ENCODE measurements at places on chromosomes 7 and 10.

DNA sequence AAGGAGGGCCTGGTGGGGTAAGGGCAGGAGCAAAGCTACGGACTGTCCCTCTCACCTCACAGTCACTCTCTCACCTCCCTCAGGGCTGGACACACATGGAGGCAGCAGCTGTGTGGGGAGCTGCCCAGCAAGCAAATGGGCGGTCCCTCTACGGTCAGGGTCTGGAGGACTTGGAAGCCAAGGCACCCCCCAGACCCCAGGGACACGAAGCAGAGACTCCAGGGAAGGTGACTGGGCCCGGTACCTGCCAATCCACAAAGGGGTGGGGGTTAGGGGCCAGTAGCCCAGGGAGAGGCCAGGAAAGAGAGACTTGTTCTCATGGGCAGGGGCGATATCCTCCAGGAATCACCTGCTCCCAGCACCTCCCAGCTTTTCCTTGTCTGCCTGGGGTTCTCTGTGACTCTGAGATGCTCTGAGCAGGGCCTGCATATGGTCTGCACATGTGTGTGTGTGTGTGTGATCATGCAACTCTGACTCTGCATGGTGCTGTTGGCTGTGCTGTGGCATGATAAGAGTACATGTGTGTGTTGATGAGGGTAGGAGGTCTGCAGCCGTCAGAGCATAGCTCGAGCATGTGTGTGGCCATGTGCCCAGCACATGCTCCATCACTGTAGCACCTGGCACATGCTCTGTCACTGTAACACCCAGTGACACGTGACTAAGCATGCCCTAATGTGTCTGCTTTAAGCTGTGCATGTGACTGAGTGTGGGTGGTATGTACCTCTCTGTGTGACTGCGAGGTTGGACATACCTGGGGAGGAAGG lies 4.6 kb upstream of the LDB3 start:
- DNase-seq = no peak

GRCh38 chr10:122476333-122476695 lies 15.0 kb downstream of the HTRA1 start:
- DNase-seq = no peak

- no peak for DNase-seq
Measured at GRCh38 chr10:89091496-89091895, 100.9 kb downstream of the FAS start.

GRCh38 chr10:34705563-34705962 lies 109.5 kb downstream of the PARD3 start:
- no peak for DNase-seq

- no peak for DNase-seq
Measured at GRCh38 chr7:155618708-155619633, 25.5 kb upstream of the RBM33 start.

GRCh38 chr10:113711142-113711541 lies 31.4 kb downstream of the CASP7 start:
- no peak for DNase-seq

- no peak for DNase-seq
Measured at GRCh38 chr7:156929789-156930539, 19.5 kb upstream of the NOM1 start.

DNA sequence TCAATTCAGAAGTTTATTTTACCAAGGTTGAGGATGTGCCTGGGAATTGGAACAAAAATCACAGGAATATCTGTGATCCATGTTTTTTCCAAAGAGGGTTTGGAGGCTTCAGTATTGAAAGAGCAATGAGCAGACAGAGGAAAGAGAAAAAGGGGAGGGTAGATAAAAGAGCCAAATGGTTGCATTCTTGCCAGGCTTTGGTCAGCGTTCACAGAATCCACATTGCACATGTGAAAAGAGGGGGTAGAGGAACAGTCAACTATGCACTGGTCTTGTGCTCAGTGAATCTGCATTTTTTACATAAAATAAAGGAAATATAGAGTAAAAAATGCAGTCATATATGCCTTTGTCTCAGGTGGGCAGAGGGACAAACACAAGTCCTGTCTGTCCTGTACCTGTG lies 20.6 kb upstream of the ERCC6 start:
- no peak for DNase-seq

Data from B cell (primary cell).